Kidney capillary endothelial cell (primary cell): ENCODE measurements at places on chromosomes 12 and 14.

GRCh38 chr12:51415931-51416330, 8.7 kb upstream of the SLC4A8 start:
- no peak for DNase-seq

- no peak for DNase-seq
Observed at GRCh38 chr12:76049575-76050251, 18.1 kb upstream of the PHLDA1 start.

DNA sequence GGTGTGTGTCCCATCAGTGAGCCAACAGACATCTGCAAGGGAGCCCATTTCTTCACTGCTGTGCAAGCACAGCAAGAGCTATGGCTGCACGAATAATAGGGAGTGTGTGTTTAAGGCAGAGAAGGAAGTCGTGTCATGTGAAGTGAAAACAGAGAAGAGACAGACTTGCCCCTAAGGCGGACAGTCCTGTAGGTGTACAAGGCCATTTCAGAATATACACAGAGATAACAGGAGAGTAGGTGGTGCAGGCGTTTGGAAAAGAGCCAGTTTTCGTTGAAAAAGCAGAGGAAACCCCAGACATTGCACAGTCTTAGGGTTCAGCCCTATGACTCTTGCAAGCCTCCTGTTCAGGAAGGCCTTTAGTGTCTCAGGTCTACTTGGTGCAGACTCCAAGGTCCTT, 46.3 kb upstream of the RNU6-8 start:
- DNase-seq: no peak

- no peak for DNase-seq
Observed at GRCh38 chr12:98291828-98292227, 223.6 kb upstream of the TMPO start.

- no peak for DNase-seq
Observed at GRCh38 chr12:8696442-8697090, 1.2 kb upstream of the RIMKLB start.

DNA sequence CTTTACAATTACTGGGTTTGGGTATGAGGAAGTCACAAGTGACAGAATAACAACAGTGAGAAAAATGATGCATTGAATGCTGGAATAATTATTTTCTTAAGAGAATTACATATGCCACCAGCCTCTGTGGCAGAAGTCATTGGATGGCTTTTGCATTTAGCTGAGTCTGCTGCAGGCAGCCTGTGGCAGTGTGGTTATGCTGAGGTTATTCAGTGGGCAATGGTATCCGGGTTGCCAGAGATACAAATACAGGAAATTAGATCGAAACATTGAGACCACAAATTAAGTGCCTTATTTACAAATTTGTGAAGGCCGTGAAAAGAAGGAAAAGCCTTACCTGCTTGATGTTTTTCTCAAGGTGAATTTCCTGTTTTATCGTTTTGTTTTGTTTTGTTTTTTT, 1050.0 kb downstream of the GALC start:
- no peak for DNase-seq

GRCh38 chr14:89563471-89563870, 146.4 kb upstream of the FOXN3 start:
- DNase-seq: peak; percentile 24

DNA sequence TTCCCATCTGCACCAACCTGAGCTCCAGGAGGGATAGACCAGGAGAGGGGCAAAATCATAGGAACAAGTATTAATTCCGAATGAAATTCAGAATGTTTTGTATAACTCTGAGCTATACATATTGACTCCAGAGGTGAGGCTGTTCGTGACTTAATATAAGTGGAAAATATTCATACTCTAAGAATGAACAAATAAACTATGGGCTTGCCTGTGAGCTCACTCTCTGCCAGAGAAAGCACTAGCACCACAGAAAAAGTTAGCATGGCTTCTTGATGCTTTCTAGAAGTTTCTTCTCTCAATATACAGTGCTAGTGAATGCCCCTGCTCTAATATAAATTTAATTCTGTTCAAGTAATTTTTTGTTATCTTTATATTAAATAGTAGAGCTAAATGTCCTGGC, 1536.4 kb upstream of the FLRT2 start:
- DNase-seq: no peak

GRCh38 chr12:30755395-30755762, 628 bp upstream of the CAPRIN2 start:
- DNase-seq: no peak

GRCh38 chr12:49212572-49212971, 23.7 kb upstream of the TUBA1A start:
- DNase-seq: no peak

- peak; percentile 23 for DNase-seq
Observed at GRCh38 chr14:69547701-69548348, 26.8 kb downstream of the CCDC177 start.

DNA sequence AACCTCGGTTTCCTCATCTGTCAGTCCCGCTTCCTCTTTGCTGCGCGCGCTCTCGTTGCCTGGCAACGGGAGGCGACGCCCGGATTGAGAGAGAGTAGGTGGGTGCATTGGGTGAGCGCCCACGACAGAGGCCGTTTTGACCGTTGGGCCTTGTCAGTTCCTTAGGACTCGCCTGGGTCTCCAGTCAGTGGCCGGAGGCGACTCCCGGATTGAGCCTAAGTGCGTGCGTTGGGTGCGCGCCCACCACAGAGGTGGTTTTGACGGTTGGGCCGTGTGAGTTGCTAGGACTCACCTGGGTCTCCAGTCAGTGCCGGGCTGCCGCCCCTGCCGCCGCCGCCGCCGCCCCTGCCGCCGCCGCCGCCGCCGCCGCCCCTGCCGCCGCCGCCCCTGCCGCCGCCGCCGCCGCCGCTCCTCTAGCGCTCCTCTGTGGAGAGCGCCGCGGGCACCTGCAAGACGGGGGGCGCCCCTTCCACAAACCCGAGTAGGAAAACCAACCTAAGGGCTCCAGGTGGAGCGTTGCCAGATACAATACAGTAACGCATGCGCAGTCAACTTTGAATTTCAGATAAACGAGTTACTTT, 37.2 kb downstream of the APOBEC1 start:
- no peak for DNase-seq

- no peak for DNase-seq
Observed at GRCh38 chr12:46770501-46771183, 55.2 kb downstream of the SLC38A4 start.

DNA sequence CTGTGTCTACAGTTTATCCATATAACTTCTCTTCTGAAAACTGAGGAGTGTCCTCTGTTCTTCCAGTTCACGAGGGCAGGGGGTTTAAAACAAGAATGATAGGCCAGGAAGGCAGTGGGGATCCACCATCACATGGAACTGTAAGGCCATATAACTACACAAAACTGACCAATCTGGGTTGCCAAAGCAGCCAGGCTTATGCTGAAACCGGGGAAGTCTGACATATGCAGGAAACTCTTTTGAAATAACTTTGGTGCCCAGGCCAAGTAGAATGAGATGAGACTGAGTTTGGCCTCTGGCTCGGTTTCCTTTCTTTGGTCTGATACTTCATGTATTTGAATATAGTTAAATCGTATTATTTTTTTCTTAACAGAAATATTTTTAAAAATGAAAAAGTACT, 18.0 kb upstream of the ATF1 start:
- DNase-seq: no peak

DNA sequence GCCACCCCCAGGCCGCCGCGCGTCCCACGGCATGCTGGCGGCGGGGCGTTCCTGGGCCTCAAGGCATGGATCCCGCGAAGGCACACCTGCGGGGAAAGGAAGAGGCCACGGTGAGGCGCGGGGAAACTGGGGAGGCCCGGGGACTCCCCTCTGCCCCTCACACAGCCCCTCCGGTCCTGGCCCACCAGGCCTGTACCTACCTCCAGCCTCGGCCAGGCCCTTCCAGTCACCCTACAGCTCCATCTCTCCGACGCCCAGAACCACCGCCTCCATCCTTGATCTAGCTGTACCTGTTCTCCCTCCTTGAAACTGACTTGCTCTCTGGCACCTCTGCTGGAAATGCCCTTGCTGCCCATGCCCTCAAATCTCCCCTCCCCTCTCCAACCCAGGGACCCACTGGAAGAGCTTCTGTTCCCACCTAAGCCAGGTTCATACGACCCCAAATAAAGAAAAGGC, 1.7 kb downstream of the ANKRD9 start:
- DNase-seq: no peak

GRCh38 chr12:132327336-132328171, 1.8 kb downstream of the GALNT9 start:
- DNase-seq: peak; percentile 91

GRCh38 chr14:33631441-33631840, 319.4 kb downstream of the EGLN3 start:
- DNase-seq: no peak

DNA sequence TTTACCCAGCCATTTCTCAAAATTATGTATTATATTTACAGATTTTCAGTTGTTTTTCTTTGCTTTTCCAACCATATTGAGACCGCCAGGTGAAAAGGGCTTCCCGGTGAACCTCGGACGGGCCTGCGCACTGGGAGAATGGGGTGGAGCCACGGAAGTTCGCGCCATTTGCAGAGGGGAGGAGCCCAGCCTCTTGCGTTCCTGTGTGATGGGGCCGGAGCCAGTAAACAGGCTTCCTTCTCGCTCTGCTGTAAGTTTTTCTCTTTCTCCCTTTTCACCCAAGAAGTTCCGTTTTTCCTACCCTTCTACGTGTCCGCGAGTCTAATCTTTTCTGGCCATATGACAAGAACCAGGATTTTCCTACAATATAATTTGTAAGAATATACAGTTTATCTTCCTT, 1108.8 kb upstream of the SEL1L start:
- DNase-seq: no peak

GRCh38 chr12:127144770-127145169, 1122.2 kb upstream of the TMEM132C start:
- DNase-seq: no peak

DNA sequence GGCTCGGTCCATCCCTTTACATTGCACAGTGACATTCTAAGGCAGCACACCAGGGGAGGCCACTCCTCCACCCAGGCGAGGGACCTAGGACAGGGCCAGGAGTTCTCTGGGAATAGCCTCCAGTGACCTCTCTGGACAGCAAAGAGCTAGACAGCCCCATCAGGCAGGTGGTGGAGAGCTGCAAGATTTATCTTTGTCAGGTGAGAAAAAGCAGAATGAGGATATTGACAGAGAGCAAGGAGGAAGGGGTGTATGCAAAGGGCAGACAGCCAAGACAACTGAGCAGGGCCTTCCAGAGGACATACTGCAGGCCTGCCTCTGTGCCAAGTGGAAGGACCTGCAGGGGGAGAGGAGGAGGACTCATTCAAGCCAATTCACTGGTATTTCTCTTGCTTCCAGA, 112.4 kb upstream of the MAX start:
- no peak for DNase-seq

DNA sequence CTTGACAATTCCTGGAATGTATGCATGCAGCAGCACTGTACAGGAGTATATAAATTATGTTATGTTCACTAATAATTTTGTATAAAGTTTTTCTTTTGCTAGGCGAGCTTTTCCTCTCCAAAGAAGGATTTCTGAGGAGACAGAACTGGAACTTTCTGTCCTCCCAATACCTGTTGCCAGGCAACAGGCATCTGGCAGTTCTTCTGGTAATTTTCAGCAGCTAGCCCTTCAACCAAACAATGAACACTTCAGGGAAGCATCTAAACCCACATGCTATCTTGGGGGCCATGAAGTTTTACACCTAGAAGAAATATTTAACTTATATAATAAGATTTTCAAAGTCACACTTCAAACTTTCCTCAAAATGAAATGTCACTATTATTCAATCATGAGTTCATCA, 162.9 kb upstream of the SYT10 start:
- DNase-seq: no peak

GRCh38 chr12:28993720-28994119, 155.4 kb upstream of the FAR2 start:
- DNase-seq: no peak

- DNase-seq: no peak
Observed at GRCh38 chr12:65662590-65662989, 161.7 kb upstream of the HMGA2 start.

- DNase-seq: no peak
Observed at GRCh38 chr14:21300892-21301291, 21.0 kb downstream of the RPGRIP1 start.

DNA sequence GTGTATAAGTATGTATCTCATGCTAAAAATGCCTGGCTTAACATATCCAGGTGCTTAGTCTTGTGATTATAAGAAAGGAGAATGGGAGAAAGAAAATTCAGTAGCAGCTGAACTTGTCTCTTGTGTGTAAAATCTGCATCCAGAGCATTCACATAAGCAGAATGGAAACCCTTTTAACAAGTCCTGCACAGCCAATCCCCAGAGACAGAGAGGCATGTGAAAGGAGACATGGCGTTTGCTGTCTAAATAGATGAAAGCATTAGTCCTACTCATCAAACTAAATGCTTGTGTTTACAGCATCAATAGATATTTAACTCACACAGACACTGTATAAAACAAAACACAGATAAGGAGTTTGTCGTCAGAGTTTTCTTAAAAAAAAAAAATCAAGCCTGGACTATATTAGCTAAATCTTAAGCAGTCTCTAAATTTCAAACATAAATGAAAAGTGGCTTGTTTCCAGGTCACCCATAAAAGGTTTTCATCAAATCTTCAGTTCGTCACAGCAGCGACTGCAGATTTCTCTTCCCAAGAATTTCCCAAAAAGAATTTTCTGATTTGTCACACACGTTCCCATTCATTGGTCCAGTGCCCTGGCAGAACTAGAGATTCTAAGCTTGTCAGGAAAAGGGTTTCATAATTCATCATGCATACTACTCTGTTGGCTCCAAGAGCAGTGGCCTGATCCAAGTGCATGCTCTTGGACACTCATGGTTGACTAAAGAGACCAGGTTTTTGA, 249.2 kb downstream of the BTG1 start:
- no peak for DNase-seq

GRCh38 chr12:229441-230191, 15.7 kb upstream of the SLC6A12 start:
- no peak for DNase-seq

- no peak for DNase-seq
Observed at GRCh38 chr12:780750-781379, 28.5 kb downstream of the WNK1 start.

DNA sequence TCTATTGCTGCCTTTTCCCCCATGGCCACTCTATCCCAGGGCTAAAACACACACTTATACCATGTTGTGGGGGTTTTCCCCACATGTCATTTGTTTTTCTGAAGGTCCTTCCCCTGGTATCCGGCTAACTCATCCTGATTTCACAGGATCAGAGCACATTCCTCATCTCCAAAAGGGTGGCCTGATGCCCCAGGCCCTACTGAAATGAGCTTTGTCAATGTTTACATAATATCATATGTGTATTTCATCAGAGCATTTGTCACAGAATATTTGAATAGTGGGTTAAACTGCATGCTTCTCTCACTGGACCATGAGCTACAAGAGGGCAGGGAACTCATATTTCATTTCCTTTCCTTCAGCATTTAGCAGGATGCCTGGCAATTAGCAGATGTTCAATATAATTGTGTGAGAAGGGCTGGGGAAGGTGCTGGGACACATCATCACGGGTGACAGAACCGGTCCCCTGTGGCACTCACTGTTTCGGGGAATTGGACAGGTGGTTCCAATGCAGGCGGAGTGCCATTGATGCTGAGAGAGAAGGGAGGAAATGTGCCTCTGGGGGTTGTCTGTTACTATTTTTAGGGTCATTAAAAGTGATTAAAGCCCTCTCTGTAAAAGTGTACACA, 26.8 kb downstream of the EMP1 start:
- DNase-seq: no peak

GRCh38 chr14:74619672-74620131, 7.7 kb upstream of the LTBP2 start:
- peak; percentile 99 for DNase-seq
